ENCODE measurements at places on chromosomes 6 and 20.

GRCh38 chr20:17992224-17992637, 23.4 kb downstream of the MGME1 start:
- DNase-seq: no peak

- no peak for DNase-seq
These were observed 557.6 kb upstream of the MARCKS start for GRCh38 chr6:113299531-113299930.

GRCh38 chr20:34364223-34364506, 1.1 kb downstream of the ITCH start:
- DNase-seq: no peak

DNA sequence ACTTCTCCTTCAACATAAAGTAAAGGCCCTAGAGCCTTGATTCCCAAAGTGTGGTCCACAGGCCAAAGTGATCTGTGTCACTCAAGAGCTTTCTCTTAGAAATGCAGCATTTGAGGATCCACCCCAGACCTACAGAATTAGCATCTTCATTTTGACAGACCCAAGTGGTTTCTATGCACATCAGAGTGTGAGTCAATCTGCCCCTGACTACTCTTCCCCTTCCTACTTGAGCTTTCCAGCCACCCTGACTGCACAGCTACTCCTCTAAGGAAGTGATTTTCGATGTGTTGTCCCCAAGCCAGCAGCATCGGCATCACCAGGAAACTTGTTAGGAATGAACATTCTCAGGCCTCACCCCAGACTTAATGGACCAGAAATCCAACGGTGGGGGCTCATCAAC, 2.6 kb downstream of the MEP1A start:
- DNase-seq: no peak

- no peak for DNase-seq
These were observed 19.2 kb downstream of the CHMP4B start for GRCh38 chr20:33830371-33830770.

DNA sequence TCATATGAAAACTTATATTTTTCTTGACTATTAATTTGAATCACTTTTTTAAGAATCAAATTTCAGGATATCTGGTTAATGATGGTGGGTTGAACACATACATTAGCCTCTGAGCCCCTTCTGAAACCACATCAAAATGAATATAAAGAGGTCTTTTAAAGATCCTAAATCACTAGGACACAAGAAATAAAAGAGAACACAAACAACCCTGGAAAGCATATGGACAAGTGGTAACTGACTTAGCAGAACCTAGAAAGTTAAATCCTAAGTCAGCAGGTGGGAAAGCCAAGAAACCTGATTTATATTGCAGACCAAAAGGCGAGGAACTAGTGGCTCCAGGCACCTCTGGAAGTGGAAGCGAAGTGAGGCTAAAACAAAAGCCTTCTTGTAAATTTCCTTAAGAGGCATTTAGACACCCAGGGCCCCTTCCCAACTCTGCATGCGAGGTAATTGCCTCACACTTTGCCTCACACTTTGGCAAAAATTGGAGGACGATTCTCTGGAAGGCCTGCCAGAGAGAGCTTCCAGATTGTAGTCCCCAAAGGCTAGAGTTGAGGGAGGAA, 293.9 kb downstream of the KHDC1L start:
- DNase-seq: no peak

GRCh38 chr6:121557146-121557940, 121.9 kb downstream of the GJA1 start:
- no peak for DNase-seq

GRCh38 chr6:7910654-7911344, at the start of gene TXNDC5:
TXNDC5 (minus strand) TSS chr6:7910788; CDS start chr6:7910776, 12 bp downstream.
- peak; percentile 77 for DNase-seq

- no peak for DNase-seq
These were observed 19.7 kb downstream of the LAMA5 start for GRCh38 chr20:62347445-62347844.

- no peak for DNase-seq
These were observed 3.9 kb upstream of the PACSIN1 start for GRCh38 chr6:34462010-34462409.

DNA sequence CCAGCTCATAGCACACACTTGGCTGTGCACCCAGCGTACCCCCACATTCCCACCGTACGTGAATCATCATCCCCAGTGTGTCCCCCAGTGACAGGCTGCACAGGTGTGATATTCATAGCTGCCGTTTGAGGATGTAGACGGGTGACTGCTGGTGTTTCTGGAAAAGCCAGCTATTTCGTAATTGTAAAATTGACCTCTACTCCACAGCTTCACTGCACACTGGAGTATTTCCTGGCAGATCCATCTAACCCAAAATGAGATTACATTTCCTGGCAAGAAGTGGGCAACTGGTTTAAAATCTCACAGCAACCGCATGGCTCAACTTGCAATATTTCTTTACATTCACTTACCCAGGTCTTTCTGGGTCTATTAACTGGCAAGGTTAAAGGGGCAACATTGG, 30.3 kb downstream of the CD83 start:
- no peak for DNase-seq
